ENCODE measurements at places on chromosomes 6 and 20.

GRCh38 chr6:157121897-157122296 is 201.4 kb downstream of the TMEM242 start:
- DNase-seq: no peak

DNA sequence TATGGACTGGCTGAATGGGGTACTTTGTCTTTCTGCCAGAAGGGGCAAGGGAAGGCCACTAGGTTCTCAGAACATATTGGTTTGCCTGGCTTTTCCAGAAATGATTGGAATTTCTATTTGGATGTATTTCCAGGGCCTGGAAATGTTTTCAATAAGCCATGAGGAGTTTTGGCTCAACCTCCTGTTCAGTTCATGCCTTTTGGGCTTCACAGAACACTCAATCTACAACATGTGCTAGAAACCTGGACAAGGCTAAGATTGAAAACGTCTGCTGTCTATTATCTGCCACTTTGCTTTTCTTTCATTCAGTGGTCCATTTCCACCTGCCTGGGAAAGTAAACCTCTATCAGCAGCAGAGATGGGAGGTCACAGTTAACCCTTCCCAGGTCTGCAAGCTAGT is 793.4 kb downstream of the TENT5A start:
- no peak for DNase-seq

- no peak for DNase-seq
Observed at GRCh38 chr6:112744827-112745226, 397.7 kb downstream of the RFPL4B start.

- DNase-seq: peak; percentile 81
Observed at GRCh38 chr6:31441365-31442267, 38.2 kb downstream of the MICA start.

- no peak for DNase-seq
Observed at GRCh38 chr6:50120300-50120699, 70.6 kb upstream of the DEFB112 start.

DNA sequence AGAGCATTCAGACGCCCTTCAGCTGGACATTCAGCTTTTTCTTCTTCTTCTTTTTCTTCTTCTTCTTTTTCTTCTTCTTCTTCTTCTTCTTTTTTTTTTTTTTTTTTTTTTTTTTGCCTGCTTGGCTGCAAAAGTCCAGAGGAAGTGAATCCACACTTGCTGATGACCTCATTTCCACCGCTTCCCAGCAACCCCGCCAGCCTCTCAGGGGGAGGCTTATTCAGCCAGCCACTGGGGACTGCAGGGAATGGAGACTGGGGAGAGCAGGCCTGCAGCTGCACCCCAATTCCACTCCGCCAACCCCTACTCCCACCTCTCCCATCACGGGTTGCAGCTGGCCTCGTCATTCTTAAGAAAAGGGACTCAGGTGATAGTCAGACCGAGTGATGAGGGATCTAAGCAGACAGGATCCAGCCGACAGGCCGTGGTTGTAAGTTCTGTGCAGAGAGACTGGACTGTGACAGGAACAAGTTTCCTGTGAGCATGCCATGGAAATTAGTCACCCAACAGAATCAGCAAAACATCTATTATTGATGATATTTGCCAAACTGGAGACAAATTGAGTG is 59.0 kb upstream of the QKI start:
- no peak for DNase-seq

DNA sequence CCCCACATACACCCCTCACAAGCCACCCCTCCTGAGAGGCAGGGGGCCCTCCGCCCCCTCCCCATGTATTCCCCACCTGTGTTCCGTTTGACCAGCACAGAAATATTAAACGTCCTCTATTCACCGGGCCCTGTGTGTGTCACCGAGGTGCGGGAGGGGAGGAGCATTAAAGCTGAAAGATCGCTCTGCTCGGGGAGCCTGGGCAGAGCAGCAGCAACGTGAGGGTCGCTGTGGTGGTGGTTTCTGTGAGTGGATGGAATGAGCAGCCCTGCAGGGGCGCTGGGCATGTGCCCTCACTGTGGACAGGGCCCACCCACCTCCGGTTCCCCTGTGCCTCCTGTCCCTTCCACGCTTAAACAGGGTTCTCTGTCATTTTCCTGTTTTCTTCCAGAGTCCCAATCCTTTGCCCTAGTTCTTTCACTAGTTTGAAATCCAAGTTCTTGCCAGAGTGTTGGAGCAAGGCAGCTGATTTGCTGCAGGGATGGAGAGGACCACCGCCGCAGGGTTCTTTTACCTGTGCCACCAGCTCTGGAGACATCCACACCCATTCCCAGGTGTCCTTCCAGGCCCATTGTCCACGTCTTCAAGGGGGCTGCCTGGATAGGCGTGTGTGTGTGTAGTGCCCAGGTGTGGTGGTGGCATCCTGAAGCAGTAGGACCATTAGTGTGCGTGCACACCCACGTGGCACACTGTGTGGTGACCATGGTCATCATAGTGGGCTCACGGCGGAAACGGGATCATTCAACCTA is 37.6 kb upstream of the MDFI start:
- no peak for DNase-seq

- DNase-seq: no peak
Observed at GRCh38 chr20:47208534-47209174, 147.8 kb downstream of the ZMYND8 start.

GRCh38 chr6:31729515-31729978 is 448 bp upstream of the DDAH2 start:
- DNase-seq: peak; percentile 94

DNA sequence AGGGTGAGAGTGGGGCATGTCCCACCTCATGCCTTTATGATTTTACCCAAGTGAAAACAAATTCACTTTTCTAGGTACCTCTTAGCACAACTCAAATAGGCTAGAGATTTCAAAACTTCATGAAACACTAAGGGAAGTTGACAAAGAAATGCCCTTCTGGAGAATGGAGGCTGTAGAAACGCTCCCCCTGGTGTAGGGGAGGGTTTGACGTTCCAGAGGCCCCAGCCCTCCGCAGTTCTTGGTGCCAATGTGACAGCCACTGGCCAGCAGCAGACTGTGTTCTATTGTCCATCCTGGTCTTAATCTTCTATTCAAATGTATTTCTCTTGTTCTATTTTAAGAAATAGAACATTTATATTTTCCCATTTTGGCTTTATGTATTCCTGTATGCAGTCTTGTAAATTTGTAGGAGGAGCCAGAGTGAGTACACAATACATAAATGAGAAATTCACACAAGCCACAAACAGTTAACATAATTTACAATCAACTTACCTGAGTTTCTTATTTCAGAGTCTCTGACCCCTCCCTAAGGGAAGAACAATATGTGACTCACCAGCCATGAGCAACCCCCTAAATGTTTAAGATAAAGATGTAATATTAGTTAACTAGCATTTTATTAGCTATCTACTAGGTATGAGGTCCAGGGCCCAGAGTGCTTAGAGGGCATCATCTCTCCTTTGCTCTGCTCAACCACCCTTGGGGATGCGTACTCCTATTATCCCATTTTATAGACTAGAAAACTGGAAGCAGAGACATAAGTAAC is 8.8 kb upstream of the MUC21 start:
- no peak for DNase-seq

- DNase-seq: no peak
Observed at GRCh38 chr20:24111858-24112257, 123.3 kb upstream of the GGTLC1 start.

DNA sequence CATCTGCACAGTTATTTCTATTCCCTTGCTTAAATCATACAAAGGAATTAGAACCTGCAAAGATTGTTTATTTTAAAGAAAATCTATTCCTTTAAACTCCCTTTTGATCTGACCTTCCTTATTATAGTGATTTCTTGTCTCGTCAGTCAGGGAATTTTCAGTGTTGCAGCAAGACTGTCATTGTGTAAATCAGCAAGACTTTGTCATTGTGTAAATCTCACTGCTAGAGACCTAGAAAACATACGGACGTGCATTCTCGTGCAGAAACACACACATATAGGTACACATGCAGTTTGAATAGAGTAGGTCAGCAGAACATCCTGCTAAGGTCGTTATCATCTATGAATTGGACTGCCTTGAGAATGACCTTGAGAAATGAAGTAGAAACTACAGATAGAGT is 6.2 kb upstream of the SGK1 start:
- DNase-seq: no peak

DNA sequence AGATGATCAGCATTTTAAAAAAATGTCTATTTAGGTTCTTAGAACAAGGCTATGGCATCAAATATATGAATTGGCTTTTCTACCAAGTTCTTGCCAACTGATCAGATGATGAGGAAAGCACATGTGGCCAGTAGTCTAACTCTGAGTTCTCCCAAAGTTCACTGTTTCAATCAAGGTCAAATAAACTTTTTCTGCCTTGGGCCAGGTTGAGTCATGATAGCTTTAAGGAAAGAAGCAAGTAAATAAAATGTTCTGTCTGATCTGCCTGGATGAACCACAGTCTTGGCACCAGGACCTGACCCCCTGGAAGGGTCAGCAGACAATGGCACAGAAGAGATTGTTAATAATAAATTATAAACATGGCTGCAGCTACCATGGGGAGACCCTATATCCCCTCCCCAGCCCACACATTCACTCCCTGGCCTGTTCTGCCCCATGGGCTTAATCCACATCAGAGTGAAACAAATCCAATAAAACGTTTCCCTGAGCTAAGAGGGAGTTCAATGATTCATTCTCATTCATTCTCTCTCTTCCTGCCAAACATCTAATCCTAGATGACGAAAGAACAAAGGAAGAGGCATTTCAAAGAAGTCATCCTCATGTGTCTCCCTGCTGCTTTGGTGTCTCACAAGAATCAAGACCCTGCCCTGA is 661.6 kb downstream of the DHX35 start:
- no peak for DNase-seq

- DNase-seq: no peak
Observed at GRCh38 chr20:44400970-44401769, 45.7 kb downstream of the HNF4A start.

DNA sequence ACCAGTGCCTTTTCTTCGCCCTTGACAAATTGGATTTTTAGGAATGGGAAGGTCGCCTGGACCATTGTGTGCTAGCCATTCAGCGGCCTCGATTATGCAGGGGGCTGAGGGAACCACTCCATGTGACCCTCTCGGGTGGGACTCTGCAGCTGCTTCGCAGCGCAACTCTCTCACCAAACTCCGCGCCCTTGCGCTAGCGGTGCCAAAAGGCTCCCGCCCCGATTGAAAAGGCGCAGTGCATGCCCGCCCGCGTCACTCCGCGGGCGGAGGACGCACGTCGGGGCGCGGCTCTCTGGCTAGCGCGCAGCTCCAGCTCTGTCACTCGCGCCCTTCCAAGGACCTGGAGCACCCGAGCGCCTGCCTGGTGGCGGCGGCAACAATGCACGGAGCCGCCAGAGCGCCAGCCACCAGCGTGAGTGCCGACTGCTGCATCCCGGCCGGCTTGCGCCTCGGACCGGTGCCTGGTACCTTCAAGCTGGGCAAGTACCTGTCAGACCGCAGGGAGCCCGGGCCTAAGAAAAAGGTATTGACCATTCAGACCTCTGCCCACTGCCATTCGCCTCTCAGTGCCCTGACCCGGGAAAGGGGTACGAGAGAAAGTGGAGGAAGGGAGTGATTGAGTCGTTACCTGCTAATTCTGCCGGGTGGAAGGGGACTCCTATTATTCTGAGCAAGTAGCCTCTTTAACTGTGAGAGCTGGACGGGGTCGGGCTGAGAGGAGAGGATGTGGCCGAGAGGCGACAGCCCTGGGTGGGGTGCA is at the start of gene PRDM13:
TSS of gene PRDM13 (plus strand) at position 178 of the 760 bp plus-strand sequence. CDS start at position 380, 202 bp downstream.
- DNase-seq: peak; percentile 11

- no peak for DNase-seq
Observed at GRCh38 chr20:44803383-44803941, 6.9 kb downstream of the RIMS4 start.

DNA sequence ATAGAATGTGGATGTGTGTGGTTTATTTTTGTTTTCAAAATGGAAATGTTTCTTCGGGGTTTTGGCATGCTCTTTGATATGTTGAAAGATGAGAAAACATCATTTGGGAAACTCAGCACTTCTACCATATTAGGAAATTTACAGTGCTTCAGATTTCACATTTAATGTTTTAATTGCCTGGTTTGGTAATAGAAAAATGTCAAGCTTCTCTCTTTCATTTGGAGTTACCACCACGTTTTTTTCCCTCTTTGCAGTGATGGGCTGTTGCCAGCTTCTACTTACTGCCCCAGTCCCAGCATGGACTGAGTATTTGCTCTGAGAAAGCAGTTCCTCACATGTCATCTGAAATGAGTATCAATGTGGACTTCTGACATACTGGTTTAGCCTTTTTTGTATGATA is 267.7 kb downstream of the PRL start:
- no peak for DNase-seq

DNA sequence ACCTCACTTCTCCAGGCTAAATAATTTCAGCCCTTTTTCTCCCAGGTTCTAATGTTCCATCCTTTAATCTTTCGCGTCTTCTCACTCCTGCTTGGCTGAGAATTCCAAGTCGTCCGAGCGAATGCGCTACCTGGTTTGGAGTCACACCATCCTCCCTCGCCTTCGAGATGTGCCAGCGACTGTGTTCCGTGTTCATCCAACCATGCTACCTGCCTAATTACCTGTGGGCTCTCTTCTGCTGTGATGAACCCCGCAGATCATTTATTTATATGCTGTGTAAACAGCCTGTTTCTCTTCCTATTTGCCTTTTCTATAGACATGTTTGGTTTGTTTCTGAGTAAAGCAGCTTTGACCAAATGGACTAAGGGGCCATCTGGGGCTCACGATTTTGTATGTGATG is 83.5 kb upstream of the TMEM181 start:
- DNase-seq: peak; percentile 21

DNA sequence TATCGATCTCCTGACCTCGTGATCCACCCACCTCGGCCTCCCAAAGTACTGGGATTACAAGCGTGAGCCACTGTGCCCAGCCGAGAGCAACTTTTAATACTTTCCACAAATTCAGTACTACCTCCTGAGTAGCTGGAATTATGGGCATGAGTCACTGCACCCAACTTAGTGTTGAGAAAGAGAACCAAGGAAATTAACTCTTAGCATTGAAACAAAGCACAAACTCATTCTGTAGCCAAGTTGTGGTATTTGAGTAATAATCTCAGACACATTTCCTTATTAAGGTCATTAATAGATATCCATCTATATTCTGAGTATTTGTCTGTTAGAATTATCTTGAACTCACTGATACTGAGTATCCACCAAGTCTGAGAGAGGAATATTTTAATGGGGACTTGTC is 14.3 kb upstream of the ELOVL2 start:
- no peak for DNase-seq

GRCh38 chr6:44064089-44064947 is 62.9 kb downstream of the MRPL14 start:
- no peak for DNase-seq

GRCh38 chr6:30678964-30679726 is 6.3 kb upstream of the DHX16 start:
- DNase-seq: peak; percentile 84
